ENCODE measurements at places on chromosomes 4 and X.

GRCh38 chrX:72029483-72030411, 102.0 kb downstream of the RTL5 start:
- DNase-seq: peak; percentile 44

DNA sequence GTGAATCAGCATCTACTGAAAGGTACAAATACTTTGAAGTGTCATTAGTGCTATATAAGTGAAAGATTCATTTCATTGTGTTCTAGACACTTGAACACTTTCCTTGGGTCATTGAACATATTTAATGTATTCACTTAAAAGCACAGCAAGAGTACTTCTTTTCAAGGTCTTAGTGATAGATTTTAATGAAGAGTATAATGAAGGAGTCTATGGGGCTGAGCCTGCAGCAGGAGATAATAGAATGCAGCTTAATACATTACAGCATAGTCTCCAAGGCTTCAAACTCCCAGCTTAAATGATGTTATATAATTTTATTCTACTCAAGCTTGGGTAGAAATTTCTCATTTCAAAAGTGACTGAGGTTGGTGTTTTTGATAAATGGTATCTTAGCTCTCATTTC, 66.1 kb upstream of the VEGFC start:
- no peak for DNase-seq

GRCh38 chr4:2494992-2495391, 26.1 kb downstream of the RNF4 start:
- no peak for DNase-seq

GRCh38 chrX:115679460-115679859, 118.5 kb downstream of the PLS3 start:
- DNase-seq: peak; percentile 51

DNA sequence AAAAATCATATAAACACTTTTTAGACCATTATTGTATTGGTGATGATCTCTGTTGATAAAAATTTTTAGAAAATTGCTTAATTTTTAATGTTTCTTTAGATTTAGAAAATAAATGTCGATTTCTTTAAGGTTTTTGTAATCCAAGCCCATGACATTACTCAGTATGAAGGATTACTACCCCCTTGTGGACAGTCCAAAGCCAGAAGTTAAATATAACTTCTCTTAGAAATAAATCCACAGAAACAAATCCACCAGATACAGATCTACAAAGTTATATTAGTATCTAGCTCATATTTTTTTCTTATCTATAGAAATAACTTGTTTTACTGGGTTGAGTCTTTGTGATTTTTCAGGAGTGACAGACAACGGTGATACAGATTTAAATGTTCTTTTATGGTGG, 18.9 kb downstream of the TIFA start:
- no peak for DNase-seq

DNA sequence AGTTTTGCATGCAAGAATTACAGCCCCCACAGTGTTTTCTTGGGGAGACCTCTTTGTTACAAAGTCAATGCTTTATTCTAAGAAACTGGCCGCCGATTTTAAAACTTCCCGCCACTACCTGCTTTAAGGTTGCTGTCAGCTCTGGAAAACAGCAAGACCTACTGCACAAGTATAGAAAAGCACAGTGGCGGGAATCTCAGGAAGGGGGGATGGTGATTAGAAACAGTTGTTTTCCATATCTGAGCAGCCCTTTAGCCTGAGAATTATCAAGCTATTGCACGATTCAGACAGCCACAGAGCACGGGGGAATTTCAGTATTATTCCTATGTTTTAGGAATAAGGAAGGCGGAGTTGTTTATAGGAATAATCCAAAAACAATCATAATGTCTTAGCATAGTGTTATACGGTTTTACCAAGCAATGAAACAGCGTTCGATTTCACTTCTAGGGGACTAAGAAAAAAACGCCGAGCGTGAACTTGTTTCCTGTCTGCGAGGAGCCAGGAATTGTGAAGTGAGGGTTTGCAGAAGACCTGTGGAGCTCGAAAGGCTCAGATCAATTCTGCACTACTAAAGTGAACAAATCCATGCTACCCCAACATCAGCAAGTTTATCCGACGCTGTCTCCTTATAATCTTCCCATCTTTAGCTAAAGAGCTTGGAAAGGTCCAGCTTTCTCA, 81.3 kb downstream of the HMGN5 start:
- peak; percentile 62 for DNase-seq

GRCh38 chrX:50813843-50814661, at the start of gene SHROOM4:
Gene SHROOM4, minus strand, starts transcription at chrX:50814194. Its CDS starts 176 bp downstream, at chrX:50814018.
- peak; percentile 87 for DNase-seq

DNA sequence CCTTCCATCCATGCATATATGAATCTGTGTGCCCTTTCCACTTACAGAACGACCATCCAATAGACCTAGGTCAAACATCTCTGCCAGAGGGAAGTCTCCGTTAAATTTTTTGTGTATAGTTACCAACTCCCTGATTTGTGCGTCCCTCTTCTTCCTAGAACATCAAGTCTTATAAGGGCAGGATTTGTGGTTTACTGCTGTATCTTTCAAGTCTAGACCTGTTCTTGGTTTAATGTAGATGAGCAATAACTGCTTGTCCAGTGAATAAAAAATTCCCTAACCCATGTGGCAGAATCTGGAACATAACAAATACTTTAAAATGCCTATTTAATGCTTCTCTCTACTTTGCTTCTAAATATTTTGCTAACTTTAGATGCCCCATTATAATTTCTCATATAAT, 988.8 kb downstream of the RAPGEF2 start:
- DNase-seq: no peak

DNA sequence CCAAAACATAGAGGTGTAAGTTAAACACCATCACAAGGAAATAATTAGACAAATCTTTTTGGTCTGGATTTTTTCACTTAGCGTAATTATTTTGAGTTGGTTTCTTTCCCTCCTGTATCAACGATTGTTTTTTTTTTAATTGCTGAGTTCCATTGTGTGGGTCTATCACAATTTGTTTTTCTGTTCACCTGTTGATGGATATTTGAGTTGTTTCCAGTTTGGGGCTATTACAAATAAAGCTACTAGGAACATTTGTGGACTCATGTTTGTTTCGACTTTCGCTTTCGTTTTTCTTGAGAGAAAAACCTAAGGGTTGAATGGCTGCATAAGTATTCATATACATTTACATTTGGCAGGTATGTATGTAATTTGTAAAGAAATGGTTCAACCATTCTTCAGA, 20.4 kb upstream of the FBXW7 start:
- no peak for DNase-seq

- DNase-seq: peak; percentile 51
Measured at GRCh38 chr4:119286377-119287002, 35.4 kb downstream of the FABP2 start.
